ENCODE measurements at places on chromosomes 6 and 20.

GRCh38 chr6:3526962-3527650 is 70.3 kb upstream of the SLC22A23 start:
- no peak for DNase-seq

DNA sequence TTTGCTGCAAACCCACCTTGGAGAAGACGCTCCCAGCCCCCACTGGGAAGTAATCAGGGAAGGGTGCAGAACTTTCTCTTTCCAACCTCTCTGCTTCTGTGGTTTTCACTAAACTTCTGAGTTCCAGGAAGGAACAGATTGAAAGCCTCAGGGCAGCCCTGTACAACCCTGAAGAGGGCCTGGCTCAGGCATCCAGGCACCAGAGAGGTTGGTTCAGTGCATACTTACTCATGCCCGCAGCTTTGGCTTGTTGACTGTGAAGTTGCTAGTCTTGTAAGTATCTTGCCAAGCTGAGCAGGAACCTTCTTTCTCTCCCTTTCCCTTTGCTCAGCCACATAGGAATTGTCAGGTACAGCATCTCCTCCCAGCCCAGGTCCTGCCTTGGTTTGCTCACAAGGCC is 272.2 kb upstream of the FOXQ1 start:
- no peak for DNase-seq

DNA sequence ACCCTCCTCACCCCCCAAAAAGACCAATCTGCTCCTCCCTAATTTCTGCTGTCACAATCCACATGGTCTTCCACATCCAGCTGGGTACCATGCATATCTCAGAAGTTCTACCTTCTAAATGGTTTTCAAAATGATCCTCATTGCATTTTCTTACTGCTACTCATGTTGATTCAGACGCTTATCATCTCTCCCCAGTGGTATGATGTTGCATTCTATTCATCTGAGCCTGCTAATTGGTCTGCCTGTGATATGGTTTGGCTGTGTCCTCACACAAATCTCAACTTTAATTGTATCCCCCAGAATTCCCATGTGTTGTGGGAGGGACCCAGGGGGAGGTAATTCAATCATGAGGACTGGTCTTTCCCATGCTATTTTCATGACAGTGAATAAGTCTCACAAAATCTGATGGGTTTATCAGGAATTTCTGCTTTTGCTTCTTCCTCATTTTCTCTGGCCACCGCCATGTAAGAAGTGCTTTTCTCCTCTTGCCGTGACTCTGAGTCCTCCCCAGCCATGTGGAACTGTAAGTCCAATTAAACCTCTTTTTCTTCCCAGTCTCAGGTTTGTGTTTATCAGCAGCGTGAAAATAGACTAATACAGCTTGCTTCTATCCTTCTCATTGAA is 41.4 kb upstream of the CLIC5 start:
- DNase-seq: no peak

DNA sequence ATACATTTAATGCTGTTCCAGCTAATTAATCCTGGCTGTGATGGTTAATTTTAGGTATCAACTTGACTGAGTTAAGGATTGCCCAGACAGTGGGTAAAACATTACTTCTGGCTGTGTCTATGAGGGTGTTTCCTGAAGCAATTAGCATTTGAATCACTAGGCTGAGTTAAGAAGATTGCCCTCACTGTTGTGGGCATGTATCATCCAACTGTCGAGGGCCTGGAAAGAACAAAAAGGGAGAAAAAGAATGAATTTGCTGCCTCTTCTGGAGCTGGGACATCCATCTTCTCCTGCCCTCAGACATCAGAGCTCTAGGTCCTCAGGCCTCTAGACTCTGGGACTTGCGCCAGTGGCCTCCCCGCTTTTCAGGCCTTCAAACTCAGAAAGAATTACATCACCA is 34.3 kb downstream of the SDHAF4 start:
- no peak for DNase-seq

- DNase-seq: no peak
These were observed 19.5 kb upstream of the MAS1 start for GRCh38 chr6:159871241-159871640.

DNA sequence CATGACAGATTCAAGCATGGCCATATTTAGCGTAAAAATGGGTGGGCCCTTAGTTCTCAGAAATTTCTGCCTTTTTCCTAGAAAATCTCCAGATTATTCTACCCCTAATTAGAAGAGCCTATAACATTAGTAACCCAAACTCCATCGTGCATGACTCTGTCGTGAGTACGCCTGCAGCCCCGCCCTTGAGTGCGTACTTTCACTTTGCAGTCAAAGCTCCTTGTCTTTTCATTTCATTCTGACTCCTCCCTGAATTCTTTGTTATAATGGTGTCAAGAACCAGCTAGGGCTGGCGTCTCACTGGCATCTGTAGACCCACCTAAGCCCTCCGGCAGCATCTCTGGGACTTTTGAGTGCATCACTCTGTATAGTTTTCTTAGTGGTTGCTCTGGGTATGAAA is 61.7 kb upstream of the NOX3 start:
- DNase-seq: no peak

DNA sequence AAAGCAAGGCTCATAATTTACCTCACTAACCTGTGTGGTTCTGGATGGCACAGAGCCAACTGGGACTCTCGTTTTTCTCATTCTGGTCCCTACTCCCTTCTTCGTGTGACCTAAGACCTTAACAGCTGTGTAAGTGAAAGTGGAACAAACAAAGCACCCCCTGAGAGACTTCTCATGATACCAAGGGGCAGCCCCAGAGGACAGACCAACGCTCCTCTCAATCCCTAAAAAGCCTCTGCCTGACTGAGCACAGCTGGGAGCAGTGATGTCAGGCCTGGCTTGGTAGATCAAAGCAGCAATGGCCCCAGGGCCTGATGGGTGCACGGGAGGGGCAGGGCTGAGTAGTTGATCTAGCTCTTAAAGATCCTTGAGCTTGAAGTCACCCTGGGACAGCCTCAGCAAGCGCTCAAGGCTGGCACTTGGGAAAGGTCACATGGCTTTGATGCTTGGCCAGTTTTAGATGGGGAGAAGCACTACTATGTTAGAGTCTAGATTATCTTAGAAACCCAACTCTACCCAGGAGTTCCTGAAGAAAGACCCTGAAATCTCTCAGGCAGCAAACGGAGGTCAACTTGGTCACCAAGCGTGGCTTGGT is 16.2 kb upstream of the TGM2 start:
- DNase-seq: no peak

GRCh38 chr6:89297695-89298351 is 17.3 kb downstream of the GABRR2 start:
- peak; percentile 49 for DNase-seq

GRCh38 chr6:15901141-15902115 is 227.5 kb upstream of the MYLIP start:
- DNase-seq: no peak

DNA sequence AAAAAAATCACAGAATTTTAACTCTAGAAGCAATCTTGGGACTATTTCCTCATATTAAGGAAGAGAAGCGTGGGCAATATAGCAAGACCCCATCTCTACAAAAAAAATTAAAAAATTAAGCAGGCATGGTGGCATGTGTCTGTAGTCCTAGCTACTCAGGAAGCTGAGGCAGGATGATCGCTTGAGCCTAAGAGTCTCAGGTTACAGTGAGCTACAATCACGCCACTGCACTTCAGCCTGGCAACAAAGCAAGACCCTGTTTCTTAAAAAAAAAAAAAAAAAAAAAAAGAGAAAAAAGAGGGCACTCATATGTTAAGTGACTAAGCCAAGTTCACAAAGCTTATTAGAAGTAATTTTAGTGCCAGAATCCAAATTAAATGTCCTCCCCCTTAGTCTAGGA is 100.8 kb downstream of the SESN1 start:
- DNase-seq: no peak

GRCh38 chr6:116019428-116019827 is 41.3 kb downstream of the FRK start:
- no peak for DNase-seq

DNA sequence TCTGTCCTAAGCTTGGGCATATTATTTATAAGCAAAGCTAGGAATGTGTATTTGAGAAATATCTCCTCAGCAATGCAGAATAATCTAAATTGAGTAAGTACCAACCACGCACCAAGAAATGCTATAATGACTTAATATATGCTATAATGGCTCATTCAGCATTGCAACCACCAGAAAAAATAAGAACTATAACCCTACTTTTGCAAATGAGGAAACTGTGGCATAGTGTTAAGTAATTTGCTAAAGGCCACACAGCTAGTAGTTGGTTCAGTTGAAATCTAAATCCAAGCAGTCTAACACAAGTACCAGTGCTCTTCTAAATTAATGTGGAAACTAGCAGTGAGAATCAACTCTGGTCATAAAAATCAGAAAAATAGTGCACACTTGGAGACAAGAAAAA is 35.7 kb downstream of the HBS1L start:
- DNase-seq: no peak

DNA sequence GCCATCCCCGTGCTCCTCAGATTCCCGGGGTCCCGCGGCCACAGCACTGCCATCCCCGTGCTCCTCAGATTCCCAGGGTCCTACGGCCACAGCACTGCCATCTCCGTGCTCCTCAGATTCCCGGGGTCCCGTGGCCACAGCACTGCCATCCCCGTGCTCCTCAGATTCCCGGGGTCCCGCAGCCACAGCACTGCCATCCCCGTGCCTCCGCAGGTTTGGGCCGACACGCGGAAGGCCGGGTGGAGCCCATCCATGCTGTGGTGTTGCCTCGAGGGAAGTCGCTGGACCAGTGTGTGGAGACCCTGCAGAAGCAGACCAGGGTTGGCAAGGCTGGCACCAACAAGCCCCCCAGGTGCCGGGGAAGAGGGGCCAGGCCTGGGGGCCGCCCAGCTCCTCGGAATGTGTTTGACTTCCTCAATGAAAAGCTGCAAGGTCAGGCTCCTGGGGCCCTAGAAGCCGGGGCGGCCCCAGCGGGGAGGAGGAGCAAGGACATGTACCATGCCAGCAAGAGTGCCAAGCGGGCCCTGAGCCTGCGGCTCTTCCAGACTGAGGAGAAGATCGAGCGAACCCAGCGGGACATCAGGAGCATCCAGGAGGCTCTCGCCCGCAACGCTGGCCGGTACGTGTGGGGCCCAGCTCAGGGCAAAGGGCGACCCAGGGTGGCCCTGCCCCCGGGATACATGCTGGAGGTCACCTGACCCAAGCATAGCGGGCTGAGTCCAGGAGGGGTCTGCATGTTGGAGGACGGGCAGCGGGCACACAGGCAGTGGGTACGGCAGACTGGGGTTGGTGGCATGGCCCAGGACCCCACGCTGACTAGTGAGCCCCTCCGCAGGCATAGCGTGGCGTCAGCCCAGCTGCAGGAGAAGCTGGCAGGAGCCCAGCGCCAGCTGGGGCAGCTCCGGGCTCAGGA is 1.3 kb upstream of the LIME1 start:
- no peak for DNase-seq

GRCh38 chr20:23867152-23867776 is 12.3 kb downstream of the CST5 start:
- DNase-seq: no peak

DNA sequence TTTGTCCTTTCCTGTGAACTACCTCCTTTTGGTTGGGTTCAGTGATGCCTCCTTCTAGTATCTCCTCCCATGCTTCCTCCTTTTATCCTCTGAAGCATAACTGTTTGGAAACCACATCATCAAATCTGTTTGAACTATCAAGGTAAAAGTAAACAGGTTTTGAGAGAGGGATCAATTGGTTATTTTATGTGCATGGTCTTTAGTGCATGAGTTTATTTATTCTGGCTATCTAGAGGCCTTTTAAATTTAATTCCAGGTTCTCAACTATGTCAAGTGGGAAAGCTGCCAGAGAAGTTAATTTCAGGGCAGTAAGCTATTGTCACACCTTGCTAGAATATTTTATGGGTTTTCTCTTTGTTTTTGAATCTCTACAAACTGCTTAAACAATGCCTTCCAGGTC is 54.1 kb downstream of the WASF1 start:
- DNase-seq: no peak

- DNase-seq: peak; percentile 67
These were observed 144.7 kb upstream of the ZNF217 start for GRCh38 chr20:53738039-53738944.

DNA sequence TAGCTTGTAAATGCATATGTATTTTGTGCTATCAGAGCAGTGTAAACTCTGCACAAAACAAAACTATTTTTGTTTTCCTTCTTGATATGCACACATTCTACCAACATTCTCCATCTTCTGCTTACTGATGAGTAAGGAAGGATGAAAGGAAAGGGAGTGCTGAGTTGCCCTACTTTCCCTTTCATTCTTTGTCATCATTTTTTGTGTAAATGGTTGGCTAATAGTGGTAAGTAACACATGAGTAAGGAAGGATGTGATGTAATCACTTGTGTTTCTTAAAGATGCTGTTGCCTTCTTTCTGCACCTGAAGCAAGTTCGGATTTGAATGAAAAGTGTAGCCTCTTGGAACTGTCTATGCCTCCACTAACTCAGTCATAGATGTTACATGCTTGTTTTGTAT is 4.6 kb upstream of the REV3L start:
- DNase-seq: no peak

DNA sequence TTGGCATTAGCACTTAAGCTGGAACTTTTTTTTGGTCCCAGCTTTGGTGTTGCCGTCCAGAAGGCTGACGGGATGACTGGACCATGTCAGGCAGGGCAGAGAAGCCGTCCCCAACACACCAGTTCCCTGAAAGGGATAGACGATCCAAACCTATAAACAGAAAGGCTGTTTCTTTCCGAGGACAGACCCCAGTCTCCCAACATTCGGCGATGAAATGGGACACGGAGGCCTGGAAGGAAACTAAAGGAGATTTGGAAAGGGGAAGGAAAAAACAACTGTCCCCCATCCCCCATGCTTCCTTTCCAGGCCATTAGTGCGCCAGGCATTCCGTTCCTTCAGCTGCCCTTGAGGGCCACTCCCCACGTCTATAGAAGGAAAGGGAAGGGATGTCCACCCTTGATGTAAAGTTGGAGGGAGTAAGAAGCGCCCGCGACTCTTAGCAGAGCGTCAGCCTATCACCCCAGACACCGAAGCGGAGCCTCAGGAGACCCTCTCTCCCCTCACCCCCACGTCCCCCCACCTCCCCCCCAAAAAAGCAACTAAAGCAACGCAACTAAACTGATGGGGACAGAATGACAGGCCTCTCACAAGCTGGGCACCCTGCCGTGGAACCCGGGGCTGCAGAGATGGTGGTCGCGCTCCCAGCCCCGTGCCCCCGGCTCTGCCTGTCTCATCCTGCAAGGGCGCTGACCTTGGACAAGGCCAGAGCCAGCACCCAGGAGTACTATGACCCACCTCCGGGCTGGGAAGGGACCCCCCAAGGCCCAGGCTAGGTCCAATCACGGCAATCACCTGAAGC is 638 bp downstream of the BLCAP start:
- DNase-seq: no peak

GRCh38 chr6:33602180-33602579 is 18.9 kb upstream of the ITPR3 start:
- no peak for DNase-seq

GRCh38 chr6:162699961-162700360 is 27.6 kb downstream of the PRKN start:
- no peak for DNase-seq
